Thoracic aorta (tissue), 2 donors: ENCODE measurements at places on chromosomes 5 and 9.

DNA sequence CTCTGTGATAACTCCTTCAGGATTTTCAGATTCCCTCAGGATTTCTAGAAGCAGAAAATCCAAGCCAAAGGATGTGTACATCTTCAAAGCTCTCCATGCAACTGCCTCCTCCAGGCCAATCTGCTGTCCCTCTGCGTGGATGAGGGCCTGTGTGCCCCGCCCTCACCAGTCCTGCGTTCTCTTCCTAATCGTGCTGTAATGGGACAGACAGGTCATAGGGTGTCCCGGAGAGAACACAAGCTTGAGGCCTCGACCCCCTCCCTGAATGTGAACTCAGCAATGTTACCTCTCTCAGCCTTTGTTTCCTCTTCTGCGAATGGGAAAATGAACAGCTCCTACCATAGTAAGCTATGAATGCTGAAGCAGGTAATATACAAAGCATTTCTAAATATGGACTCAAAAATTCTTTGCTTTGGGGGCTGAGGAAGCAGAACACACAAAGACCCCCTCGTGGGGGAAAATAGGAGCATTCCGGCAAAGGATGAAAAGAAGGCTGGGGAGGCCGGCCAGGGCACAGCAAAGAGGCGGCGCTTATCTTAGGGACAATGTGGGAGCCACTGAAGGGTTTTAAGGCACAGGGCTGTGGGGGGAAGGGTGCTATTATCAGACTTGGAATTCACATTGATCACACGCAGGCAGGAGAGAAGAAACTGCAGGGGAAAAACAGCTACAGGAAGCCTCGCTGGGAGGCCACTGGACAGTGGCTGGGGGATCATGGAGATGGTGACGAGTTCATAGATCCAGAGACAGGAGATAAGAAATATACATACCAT, 57.2 kb upstream of the FBXW11 start:
- H3K4me1 ChIP-seq = no peaks in the 10 kb centered on the region
- H3K4me3 ChIP-seq = no peak overlapping the region
- H3K27me3 ChIP-seq = no peaks in the 10 kb centered on the region
- no peak overlapping the region for H3K27ac ChIP-seq

- no peak for DNase-seq
- no peak overlapping the region for H3K4me3 ChIP-seq
- H3K27me3 ChIP-seq = no peaks in the 10 kb centered on the region
- H3K27ac ChIP-seq = no peak overlapping the region
Measured at GRCh38 chr5:98639274-98639673, 134.2 kb upstream of the RGMB start.

DNA sequence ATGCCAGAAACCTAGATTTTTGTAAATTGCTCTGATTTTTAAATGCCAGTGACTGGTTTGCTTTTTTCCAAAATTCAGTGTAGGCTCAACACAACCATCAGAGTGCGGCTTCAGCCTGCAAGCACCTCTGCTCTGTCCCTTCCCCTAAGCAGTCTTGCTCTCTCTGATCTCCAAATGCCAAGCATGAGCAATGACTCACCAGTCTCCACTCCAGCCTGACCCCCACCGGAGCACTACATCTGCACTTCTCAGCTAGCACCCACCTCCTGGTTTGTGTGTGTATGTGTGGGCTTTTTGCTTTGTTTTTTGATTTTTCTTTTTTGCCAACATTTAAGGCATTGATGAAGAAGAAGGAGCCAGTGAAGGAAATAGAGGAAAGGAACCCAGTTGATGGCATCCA, 61.4 kb upstream of the ADRA1B start:
- no peak overlapping the region for H3K4me3 ChIP-seq
- H3K27ac ChIP-seq = no peak overlapping the region
- no peak for DNase-seq

GRCh38 chr9:70441622-70442021, 27.2 kb upstream of the KLF9 start:
- no peaks in the 10 kb centered on the region for H3K27me3 ChIP-seq
- H3K36me3 ChIP-seq = no peaks in the 10 kb centered on the region
- H3K4me1 ChIP-seq = peaks cover 38% of the 10 kb centered on the region
- no peak for DNase-seq
- H3K27ac ChIP-seq = no peak overlapping the region

DNA sequence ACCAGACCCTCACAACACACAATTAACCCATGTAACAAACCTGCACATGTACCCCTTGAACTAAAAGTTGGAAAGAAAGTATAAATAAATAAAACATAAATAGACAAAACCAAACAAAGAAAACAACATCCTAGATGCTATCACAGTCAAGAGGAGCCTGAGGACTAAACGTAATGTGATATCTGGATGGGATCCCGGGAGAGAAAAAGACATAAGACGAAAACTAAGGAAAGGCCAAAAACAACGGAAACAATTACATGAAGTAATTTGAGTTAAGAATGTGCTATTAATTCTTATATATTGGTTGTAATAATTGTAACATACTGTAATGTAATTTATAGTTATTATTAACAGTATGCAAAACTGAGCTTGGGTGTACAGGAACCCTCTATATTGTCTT, 793.9 kb downstream of the SEMA5A start:
- no peaks in the 10 kb centered on the region for H3K4me1 ChIP-seq
- no peaks in the 10 kb centered on the region for H3K36me3 ChIP-seq
- no peak for DNase-seq
- H3K4me3 ChIP-seq = no peak overlapping the region

GRCh38 chr9:88184976-88185375, 46.7 kb upstream of the SPATA31C2 start:
- DNase-seq = no peak
- H3K27ac ChIP-seq = no peak overlapping the region
- no peaks in the 10 kb centered on the region for H3K4me1 ChIP-seq
- H3K4me3 ChIP-seq = no peak overlapping the region
- H3K36me3 ChIP-seq = no peaks in the 10 kb centered on the region
- H3K27me3 ChIP-seq = no peaks in the 10 kb centered on the region

DNA sequence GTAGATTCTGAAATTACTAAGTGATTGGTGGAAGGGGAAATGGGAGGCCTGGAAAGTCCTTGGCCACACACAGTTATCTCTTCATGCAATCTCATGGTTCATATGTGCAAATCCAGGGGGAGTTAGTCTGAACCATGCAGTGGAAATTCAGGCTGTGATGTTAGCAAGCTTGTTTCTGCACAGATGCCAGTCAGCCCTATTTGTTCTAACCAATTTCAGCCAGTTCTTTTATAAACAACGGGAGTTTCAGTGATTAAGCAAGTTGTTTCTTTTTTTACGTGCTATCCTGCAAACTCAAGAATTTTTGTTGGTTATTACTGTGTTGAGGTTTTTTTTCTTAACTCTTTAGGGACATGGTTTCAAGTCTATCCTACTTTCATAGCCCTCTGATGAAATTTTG, 298.0 kb downstream of the FER start:
- no peak overlapping the region for H3K4me3 ChIP-seq
- H3K27ac ChIP-seq = no peak overlapping the region
- H3K36me3 ChIP-seq = no peaks in the 10 kb centered on the region

GRCh38 chr5:131276072-131276471, 12.2 kb downstream of the CDC42SE2 start:
- H3K4me3 ChIP-seq = no peak overlapping the region
- H3K27ac ChIP-seq = no peak overlapping the region
- H3K36me3 ChIP-seq = no peaks in the 10 kb centered on the region
- peaks cover 7% of the 10 kb centered on the region for H3K4me1 ChIP-seq
- no peaks in the 10 kb centered on the region for H3K27me3 ChIP-seq

GRCh38 chr5:148748702-148749392, 77.6 kb upstream of the ADRB2 start:
- no peak for DNase-seq
- no peak overlapping the region for H3K4me3 ChIP-seq
- H3K36me3 ChIP-seq = no peaks in the 10 kb centered on the region
- H3K27me3 ChIP-seq = no peaks in the 10 kb centered on the region
- H3K27ac ChIP-seq = no peak overlapping the region

DNA sequence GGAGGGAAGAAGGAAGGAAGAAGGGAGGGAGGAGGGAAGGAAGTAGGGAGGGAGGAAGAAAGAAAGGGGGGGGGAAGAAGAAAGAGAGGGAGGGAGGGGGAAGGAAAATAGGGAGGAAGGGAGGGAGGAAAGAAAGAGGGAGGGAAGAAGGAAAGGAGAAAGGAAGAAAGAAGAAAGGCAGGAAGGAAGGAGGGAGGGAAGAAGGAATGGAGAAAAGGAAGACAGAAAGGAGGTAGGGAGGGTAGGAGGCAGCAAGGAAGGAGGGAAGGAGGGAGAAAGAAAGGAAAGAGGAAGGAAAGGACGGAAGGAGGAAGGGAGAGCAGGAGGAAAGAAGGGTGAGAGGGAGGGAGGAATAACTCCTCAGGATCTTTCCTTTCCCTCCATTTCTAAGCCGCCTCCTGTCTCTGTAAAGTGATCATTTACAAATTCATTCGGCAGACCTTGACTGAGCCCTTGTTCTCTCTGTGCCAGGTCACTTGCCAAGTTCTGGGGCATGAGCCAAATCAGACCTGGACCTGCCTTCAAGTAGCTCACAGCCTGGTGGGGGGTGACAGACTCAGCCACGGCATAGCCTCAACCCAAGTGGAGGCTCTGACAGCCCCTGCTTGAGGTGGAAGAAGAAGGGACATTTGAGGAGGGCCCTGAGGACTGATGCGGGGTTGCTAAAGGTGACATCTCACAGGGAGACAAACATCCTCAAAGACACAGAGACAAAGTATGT, 69.0 kb upstream of the HRH2 start:
- no peak for DNase-seq
- H3K4me3 ChIP-seq = no peak overlapping the region
- no peaks in the 10 kb centered on the region for H3K27me3 ChIP-seq
- H3K27ac ChIP-seq = no peak overlapping the region
- no peaks in the 10 kb centered on the region for H3K4me1 ChIP-seq
- H3K36me3 ChIP-seq = no peaks in the 10 kb centered on the region

GRCh38 chr9:131320031-131320685, 30.6 kb downstream of the PLPP7 start:
- no peak overlapping the region for H3K4me3 ChIP-seq
- H3K4me1 ChIP-seq = no peaks in the 10 kb centered on the region
- H3K27ac ChIP-seq = no peak overlapping the region
- no peaks in the 10 kb centered on the region for H3K36me3 ChIP-seq

DNA sequence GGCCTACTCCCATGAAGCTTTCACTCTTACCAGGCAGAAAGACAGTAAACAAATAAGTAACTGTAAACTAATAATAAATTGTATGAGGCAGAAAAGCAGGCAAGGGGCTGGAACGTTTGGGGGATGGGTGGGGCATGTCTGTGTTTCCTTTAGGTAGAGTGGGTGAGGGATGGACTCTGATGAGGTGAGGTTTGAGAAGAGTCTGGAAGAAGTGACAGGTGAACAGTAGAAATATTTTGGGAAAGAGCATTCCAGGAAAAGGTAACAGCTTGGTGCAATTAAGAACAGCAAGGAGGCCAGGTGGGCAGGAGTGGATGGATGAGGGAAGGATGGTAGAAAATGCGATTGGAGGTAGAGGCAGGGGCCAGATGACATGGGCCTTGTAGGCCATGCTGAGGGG, 56.5 kb downstream of the PTTG1 start:
- H3K36me3 ChIP-seq = no peaks in the 10 kb centered on the region
- H3K27me3 ChIP-seq = no peaks in the 10 kb centered on the region
- H3K4me3 ChIP-seq = no peak overlapping the region
- no peak for DNase-seq
- peaks cover 6% of the 10 kb centered on the region for H3K4me1 ChIP-seq
- H3K27ac ChIP-seq = no peak overlapping the region

DNA sequence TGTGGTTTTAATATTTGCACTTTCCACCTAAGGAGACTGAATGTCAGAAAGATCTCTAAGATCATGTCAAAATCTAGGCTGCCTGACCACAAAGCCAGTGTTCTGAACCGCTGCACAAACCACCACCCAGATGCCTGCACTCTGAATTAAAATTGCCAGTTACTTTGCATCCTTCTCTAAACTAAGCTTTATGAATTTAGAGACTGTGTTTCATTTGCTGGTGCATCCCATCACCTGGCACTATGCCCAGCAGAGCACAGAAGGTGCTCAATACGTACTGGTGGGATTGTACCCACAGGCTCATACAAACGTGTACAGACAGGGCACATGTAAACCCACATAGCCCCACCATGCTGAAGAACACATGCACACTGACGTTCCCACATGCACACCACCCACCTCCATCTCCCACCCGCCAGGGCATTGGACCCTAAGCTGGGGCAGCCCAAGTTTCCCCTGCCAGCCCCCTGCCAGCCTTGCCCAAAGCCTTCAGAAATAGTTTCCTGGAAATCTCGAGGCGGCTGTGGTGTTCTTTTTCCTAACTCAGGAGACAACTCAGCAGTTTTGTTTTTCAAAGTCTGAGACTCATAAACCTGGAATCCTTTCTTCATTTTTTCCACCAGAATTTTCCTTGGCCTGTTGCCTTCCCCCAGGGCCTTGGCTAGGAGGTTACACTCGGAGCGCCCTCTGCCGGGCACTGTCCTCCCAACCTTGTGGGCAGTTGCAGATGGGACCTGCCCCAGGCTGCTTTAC, 9.6 kb upstream of the TRAF1 start:
- no peaks in the 10 kb centered on the region for H3K36me3 ChIP-seq
- H3K27ac ChIP-seq = peak overlapping the region; percentile 96
- peaks cover 97% of the 10 kb centered on the region for H3K4me1 ChIP-seq
- DNase-seq = peak; percentile 77

- no peaks in the 10 kb centered on the region for H3K27me3 ChIP-seq
- no peaks in the 10 kb centered on the region for H3K36me3 ChIP-seq
- no peak overlapping the region for H3K27ac ChIP-seq
- no peak for DNase-seq
- no peak overlapping the region for H3K4me3 ChIP-seq
Measured at GRCh38 chr9:82308836-82309235, 320.3 kb downstream of the SPATA31D1 start.

- DNase-seq = no peak
- H3K4me1 ChIP-seq = peaks cover 4% of the 10 kb centered on the region
- no peaks in the 10 kb centered on the region for H3K36me3 ChIP-seq
- H3K4me3 ChIP-seq = no peak overlapping the region
- H3K27ac ChIP-seq = no peak overlapping the region
Measured at GRCh38 chr5:54045077-54045792, 265.1 kb downstream of the ARL15 start.

GRCh38 chr5:73501406-73501805, 3.2 kb downstream of the BTF3 start:
- H3K27me3 ChIP-seq = no peaks in the 10 kb centered on the region
- H3K4me3 ChIP-seq = no peak overlapping the region
- H3K4me1 ChIP-seq = peaks cover 24% of the 10 kb centered on the region
- H3K27ac ChIP-seq = no peak overlapping the region
- DNase-seq = no peak

DNA sequence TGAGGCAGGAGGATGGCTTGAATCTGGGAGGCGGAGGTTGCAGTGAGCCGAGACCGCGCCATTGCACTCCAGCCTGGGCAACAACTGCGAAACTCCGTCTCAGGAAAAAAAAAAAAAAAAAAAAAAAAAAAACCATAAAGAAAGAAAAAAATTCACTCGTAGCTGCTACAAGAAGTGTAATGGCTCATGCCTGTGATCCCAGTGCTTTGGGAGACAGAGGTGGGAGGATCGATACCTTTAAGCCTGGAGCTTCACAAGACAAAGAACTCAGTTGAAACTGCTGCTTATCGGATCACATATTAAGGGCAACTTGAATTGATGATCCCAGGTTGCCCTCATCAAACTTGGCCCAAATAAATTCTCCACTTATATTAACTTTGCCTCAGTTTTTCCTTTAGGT, 1.0 kb upstream of the ZCCHC7 start:
- no peak for DNase-seq
- H3K4me1 ChIP-seq = peaks cover 23% of the 10 kb centered on the region
- H3K4me3 ChIP-seq = peak overlapping the region; percentile 87
- H3K27me3 ChIP-seq = no peaks in the 10 kb centered on the region
